ENCODE measurements at places on chromosomes 2 and 18.

DNA sequence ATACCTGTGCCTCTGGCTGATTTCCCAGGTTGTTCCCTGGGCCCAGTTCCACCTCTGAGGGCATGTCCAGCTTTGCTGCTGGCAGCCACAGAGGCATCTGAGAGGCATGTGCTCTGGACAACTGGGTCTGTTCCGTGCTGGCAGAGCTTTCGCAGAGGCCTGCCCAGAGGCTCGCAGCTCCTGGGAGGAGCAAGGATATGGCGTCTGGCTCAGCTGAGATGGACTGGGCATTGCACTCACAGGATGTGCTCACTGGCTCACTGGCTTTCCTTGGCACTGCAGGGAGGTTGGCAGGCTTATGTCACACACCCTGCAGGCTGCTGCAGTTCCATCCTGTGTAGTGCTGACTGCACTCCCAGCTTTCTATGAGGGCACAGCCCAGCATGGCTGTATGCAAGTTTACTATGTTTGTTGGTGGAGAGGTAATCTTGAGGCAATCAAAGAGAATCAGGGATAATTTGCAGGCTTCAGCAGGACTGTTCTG lies 172.3 kb downstream of the PRKCE start:
- no peak for DNase-seq

DNA sequence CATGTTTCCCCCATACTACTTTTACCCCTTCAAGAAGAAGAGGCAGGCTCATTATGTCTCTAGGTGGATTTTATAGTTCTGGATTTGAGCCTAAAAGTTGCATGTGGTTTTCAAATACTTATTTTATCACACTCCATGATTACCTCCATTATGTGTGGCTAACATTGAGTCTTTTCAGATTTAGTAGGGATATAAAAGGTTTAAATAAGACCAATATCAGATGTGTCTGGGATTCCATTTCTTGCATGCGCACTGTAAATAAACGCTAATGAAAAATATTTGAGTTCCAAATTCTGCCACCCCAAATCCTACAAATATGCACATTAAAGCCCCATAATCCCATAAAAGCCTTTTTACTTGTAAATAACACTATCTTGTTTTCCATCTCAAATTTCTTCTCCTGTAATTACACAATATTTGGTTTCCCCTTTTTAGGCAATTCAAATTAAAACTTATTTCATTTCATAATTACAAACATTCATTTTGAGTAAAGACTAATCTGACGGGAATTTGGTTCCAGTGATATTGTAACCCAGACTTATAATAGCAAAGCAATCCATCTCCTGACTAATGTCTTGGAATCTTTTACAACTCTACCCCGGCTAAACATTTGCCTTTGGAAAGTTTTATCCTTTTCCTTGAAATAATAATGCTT lies 600.0 kb downstream of the SLC4A3 start:
- DNase-seq: no peak

DNA sequence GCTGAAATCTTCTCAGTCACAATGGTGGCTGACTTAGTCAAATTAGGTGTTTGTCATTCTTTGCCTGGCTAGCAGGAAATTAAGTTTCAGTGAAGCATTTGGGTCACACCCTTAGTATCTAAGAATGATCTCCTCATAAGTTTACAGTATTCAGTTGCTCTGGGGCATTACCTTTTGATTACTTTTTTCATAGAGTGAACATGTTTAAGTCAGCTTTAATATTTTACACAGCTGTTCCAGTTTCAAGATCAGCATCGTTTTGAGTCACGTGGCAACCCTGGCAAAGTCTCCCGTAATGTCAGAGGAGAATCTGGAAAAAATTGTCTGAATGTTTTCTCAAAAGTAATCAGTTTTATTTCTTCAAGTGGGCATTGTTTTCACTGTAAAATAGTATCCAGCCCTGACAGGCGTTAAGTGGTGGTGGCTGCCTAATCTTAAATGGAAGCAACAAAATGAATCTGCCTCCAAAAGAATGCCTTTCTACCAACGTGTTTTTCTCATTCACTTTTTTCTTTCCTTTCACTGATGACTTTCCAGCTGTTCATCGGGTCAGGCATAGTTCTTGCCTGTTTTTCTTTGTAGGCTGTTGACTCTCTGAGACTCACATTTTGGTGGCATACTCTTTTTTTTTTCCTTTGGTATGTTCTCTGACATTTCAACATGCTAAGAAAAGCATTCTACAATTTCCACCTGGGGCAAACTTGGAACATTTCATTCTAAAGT lies 319.6 kb upstream of the TCF4 start:
- DNase-seq: no peak

- DNase-seq: no peak
Observed at GRCh38 chr2:46349115-46349547, 51.9 kb downstream of the EPAS1 start.

- DNase-seq: no peak
Observed at GRCh38 chr2:216752855-216753505, 57.6 kb upstream of the IGFBP5 start.

- no peak for DNase-seq
Observed at GRCh38 chr2:222656526-222657446, 894 bp upstream of the FARSB start.

GRCh38 chr2:1609485-1610095 lies 134.7 kb downstream of the PXDN start:
- DNase-seq: no peak

DNA sequence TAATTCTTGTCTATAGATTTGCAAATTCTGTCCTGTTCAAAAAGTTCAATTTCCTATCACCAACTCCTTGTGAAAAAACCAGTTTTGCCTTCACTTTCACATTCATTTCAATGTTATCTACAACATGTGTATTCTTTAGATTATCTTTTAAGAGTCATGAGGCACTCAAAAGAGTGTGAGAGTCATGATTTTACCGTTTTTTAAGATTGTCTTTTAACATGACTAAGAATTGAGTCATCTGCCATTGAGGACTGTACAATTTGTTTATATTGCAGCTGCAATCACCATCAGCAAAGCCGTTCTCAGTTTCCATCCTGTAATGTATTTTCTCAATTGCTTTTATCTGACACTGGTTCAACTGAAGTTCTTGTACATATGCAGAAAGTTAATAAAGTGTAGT lies 275.8 kb downstream of the LNPK start:
- no peak for DNase-seq

- no peak for DNase-seq
Observed at GRCh38 chr2:101040761-101041160, 38.7 kb downstream of the RPL31 start.

GRCh38 chr2:119240311-119241204 lies 16.9 kb downstream of the STEAP3 start:
- no peak for DNase-seq
